Central memory CD4-positive, alpha-beta T cell (primary cell): ENCODE measurements at places on chromosomes 16 and 17.

- DNase-seq: no peak
Measured at GRCh38 chr16:73062743-73063733, 15.1 kb upstream of the ZFHX3 start.

DNA sequence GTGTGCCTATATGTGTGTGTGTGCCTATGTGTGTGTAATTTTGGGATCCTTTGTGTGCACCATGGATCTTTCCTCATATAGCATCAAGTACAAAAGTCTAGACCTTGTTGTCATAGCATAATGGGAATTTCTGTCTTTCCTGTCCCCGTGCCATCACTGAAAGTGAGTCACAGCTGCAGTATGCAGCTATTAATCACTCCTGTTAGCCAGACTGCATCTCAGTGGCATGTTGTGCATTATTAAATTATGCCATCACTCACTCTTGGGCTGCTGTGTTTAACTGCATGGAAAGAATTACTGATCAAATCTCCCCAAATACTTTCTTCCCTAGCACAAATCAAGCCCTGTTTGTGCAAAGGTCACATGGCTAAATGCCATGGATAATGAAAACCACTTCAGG, 92.4 kb downstream of the CBLN1 start:
- DNase-seq: no peak

- DNase-seq: no peak
Measured at GRCh38 chr17:75769536-75769935, 4.5 kb upstream of the GALK1 start.

GRCh38 chr16:83995754-83996153, 27.7 kb downstream of the NECAB2 start:
- no peak for DNase-seq

- DNase-seq: no peak
Measured at GRCh38 chr17:39410279-39410678, 8.9 kb upstream of the FBXL20 start.

GRCh38 chr16:9837481-9837880, 344.7 kb downstream of the GRIN2A start:
- DNase-seq: no peak

DNA sequence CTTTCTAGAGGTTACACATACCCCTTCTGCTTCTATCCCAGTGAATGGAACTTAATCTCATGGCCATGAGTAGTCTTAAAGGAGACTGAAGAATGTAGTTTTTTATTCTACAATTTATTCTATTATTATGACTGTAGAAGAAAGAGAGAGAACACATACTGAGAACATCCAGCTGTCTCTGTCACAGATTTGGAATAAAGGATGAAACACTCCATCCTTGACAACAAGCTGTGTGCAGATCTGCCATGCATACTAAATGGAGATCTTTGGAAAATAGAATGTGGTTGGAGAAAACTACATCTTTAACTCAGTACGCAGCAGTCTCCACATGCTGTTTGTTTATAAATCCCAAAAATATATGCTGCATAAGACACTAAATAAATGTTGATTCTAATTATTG, 54.1 kb upstream of the NUDT7 start:
- DNase-seq: no peak

- no peak for DNase-seq
Measured at GRCh38 chr17:82145550-82146155, 47.6 kb upstream of the FASN start.

- no peak for DNase-seq
Measured at GRCh38 chr16:51151435-51151960, 428 bp upstream of the SALL1 start.

- no peak for DNase-seq
Measured at GRCh38 chr17:35705705-35706104, 25.7 kb upstream of the RASL10B start.

DNA sequence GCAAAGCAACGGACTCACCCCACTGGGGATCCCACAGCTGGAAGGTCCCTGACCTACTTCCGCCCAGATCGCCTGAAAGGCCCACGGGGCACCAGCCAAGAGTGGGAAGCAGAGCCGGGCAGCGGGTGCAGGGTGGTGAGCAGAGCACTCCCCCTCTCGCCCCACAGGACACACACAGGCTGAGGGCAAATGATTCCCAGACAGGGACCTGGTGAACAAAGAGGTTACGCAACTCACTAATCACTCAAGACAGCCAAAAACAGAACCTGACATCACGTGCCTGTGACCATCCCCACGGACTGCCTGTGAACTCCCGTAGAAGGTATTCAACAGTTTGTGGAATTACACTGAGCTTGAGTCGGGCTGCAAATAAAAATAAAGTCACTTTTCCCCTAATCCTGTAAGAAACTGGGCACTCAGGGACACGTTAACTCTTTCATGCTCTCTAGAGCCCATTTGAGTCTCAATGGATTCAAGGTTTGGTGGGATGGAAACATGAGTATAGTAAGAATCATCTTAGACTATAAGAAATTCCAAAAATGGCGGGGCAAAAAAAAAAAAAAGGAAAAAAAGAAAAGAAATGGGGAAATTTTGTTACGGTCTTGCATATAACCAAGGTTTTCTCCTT, 396.1 kb downstream of the SOX9 start:
- no peak for DNase-seq

DNA sequence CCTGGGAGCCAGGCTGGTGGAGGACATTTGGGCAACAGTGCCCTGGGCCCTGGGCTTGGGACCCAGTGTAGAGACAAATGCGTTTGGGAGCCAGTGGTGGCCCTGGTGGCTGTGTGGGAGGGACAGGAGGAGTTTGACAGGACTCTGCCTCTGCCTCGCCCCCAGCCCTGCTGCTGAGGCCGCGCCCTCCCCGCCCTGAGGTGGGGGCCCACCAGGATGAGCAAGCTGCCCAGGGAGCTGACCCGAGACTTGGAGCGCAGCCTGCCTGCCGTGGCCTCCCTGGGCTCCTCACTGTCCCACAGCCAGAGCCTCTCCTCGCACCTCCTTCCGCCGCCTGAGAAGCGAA, 11.9 kb upstream of the TCAP start:
- no peak for DNase-seq

- DNase-seq: no peak
Measured at GRCh38 chr16:2830355-2830695, 222 bp downstream of the ZG16B start.

GRCh38 chr17:64628641-64629040, 33.5 kb downstream of the SMURF2 start:
- no peak for DNase-seq

- DNase-seq: no peak
Measured at GRCh38 chr17:73166731-73167581, 2.1 kb downstream of the SSTR2 start.

DNA sequence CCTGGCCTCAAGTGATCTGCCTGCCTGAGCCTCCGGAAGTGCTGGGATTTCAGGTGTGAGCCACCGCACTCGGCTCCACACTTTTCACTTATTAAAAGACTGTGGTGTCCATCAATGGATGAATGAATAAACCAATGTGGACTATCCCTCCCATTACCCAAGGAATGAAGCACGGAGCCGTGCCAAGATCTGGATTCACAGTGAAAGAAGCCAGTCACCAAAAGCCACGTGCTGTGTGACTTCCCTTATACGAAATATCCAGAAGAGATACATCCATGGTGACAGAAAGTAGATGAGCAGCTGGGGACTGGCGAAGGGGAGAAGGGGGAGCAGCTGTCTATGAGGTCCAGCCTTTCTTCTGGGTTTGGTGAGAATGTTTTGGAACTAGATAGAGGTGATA, 48.2 kb upstream of the STH start:
- no peak for DNase-seq

DNA sequence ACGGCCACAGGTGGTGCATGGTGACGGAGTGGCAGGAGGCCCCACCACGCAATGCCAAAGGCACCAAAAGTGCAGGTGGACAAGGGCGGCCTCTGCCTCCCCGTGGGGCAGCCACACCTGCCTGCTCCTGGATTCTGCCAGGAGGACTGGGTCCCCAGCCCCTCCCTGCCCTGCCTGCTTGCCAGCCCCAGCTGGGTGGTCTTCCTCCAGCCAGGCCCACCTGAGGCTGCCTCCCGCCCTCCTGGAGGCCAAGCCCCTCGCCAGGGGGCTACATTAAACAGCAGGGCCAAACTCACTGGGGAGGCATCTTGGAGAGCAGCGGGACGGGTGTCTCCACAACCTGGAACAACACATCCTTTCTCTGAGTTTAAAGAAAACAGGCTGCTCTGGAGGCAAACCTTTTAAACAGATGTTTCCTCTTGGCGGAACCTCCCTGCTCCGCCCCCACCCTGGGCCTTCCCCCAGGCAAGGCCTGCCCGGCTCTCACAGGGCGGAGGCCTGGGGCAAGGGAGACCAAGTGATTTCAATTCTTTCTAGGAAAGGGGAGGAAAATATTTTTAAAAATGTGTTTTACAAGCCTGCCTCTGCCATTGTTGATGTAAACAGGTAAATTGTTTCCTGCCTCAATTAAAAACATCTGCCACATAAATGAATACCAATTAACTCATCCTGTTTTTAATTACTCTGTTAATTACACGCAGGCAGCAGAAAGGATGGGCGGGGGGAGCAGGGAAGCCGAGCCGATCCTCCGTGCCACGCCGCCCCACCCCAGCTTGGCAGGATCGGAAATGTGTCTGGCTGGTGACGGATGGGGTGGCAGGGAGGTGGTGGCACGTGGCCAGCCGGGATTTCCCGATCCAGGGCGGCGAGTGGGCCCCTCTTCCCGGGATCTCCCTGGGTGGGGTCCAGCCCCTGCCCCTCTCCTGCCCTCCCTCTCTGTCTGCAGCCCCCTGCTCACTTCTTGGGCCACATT, 54.4 kb upstream of the PABPN1L start:
- DNase-seq: no peak

DNA sequence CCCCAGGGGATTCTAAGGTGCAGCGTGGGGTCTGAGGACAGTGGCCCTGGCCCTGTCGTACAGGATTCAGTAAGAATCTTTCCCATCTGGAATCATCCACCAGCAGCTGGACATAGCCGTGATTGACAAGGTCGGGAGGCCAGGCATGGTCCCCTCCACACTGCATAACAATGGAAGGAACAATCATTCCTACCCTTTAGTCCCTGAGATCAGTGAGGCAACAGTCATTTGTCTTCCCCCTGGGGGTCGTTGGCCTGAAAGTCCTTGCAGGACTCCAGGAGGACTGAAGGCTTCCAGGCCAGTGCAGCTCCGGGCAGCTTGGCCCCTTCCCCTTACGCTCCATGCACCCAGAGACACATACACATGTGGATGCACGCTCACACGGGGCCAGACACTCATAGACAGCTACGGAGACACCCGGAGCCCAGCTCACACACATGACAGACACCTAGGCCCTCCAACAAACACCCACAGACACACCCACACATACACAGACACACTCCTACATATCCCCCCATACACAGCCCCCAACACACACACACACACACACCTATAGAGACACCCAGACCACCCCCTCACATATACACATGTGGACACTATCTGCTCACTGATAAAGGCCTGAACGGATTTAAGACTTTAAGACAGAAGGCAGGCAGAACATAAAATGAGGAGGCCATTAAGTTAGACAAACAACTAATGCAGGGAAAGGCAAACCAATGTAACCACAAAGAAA, 42.9 kb downstream of the LITAF start:
- DNase-seq: no peak

DNA sequence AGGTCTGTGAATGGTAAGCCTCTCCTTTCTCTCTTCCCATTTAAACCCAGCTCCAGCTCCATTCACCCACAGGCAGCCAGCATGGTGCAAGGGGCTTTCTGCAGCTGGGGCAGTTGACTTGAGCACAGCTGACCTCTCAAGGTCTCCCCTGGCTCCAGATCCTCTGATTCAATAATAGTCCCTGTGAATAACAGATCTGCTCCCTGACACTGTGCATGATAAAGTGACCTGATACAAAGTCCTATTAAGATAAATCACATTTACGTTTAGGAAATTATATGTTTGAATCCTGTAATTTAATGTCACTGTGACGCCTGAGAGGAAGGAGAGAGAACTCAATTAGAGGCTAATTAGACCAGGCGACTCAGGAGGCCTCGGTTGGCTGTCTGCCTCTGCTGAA, 540.4 kb upstream of the CDH11 start:
- DNase-seq: no peak

DNA sequence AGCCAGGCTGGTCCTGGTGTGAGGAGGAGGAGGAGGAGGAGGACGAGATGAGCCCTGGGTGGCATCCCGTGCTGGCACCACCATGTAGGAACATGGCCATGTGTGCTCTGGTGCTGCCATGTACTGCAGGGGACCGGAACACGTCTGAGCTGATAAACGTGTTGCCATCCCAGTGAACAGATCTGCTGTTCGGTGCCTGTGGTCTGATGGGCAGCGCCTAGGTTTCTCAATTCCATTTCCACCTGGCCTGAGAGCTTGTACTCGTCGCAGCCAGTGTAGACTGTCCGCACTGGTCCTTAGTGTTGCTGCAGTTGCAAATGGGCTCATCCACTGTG, 28.4 kb upstream of the FOXK2 start:
- DNase-seq: no peak

DNA sequence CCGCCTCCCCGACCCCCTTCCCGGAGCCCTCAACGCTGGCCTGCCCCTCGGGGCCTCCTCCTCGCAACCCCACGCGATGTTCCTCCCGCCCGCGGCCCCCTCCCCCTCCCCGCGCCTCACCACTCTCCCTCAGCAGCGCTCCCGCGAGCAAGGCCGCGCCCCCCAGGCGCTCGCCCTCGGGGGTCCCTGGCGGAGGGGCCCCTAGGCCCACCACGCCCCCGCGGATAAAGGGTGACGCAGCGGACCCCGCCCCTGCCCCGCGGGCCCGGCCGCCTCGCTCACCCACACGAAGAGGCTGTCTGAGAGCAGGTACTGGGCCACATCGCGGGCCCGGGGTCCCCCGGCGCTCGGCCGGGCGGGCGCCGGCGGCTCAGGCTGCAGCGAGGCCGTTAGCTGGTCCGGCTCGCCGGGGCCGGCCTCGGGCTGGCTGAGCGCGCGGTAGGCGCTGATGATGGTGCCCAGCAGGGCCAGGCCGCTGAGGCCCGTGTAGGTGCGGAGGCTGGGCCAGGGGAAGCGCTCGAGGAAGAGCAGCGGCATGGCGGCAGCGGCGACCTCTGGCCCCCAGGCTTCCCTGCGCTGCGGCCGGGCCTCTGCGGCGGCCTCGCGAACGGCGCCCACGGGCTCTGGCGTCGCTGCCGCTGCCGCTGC, 430 bp downstream of the AMFR start:
- DNase-seq: no peak

DNA sequence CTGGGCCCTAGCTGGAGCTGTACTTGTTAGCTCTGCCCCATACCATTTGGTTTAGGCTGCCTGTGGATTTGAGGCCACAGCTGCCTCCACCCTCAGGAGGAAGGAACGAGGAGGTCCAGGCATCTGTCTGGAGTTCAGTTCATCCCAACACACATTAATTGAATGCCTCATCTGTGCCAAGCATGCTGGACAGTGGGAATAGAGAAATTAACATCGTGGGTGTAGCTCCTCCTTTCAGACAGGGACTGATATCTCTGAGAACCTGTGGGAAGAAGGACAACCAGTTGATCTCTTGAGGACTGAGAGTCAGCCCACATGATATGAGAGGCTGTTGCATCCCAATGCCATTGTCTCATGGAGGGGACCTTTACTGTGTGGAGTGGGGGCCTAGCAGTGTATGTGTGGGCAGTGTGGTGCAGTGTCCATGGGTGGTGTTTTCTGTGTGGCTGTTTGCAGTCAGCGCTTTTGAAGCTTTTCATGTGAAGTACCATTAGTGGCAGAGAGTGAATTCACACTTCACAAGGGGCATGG, 29.4 kb upstream of the DDX52 start:
- DNase-seq: no peak
